Progenitor cell of endocrine pancreas (in vitro differentiated cells): ENCODE measurements at places on chromosomes 6 and 20. TPM values are rescaled to one million over a fixed set of nuclear protein-coding genes. Genes with fewer than 3 reads are reported as not detected.

- no peaks in the 10 kb centered on the region for H3K27me3 ChIP-seq
- H3K27ac ChIP-seq, result no peak overlapping the region
Observed at GRCh38 chr20:58342104-58342945, 32.8 kb downstream of the RAB22A start.

GRCh38 chr20:62980970-62981369 lies 25.8 kb downstream of the BHLHE23 start:
- H3K4me1 ChIP-seq, result peaks cover 2% of the 10 kb centered on the region
- peaks cover 41% of the 10 kb centered on the region for H3K27me3 ChIP-seq
- no peak overlapping the region for H3K27ac ChIP-seq
- no peak for DNase-seq
- H3K4me3 ChIP-seq, result no peak overlapping the region
- no peaks in the 10 kb centered on the region for H3K36me3 ChIP-seq

- no peaks in the 10 kb centered on the region for H3K36me3 ChIP-seq
- DNase-seq, result no peak
- no peaks in the 10 kb centered on the region for H3K4me1 ChIP-seq
Observed at GRCh38 chr6:152669895-152670294, 27.8 kb upstream of the MYCT1 start.

Gene PHIP
- 72.2 and 74.5 TPM in 2 replicates for total RNA-seq

DNA sequence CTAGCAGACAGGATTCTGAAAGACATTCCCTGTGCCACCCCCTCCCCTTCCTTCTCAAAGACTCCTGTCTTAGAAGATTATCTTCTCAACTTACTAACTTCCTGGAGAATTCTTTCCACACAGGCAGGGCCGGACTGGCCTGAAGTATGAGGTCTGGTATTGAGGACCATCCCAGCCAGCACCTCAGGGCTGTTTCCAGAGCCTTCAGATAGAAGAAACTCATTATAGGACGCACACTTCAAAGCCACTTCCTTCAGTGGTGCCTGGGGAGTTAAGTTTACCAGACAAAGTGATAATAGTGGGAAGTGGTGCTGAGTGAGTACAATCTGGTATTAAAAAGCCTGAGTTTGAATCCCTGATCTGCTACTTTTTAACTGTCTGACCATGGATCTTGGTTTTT lies 15.6 kb downstream of the KCNS1 start:
- H3K4me1 ChIP-seq, result no peaks in the 10 kb centered on the region
- H3K4me3 ChIP-seq, result no peak overlapping the region
- DNase-seq, result no peak
- H3K36me3 ChIP-seq, result peaks cover 26% of the 10 kb centered on the region
- H3K27me3 ChIP-seq, result no peaks in the 10 kb centered on the region
- H3K27ac ChIP-seq, result no peak overlapping the region

DNA sequence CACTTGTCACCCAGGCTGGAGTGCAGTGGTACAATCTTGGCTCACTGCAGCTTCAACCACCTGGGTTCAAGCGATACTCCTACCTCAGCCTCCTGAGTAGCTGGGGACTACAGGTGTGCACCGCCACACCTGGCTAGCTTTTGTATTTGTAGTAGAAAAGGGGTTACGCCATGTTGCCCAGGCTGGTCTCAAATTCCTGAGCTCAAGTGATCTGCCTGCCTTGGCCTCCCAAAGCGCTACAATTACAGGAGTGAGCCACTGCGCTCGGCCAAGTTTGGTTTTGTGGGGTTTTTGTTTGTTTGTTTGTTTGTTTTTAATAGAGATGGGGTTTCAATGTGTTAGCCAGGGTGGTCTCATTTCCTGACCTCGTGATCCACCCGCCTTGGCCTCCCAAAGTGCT lies 12.3 kb downstream of the LOC128125822 start:
- H3K4me1 ChIP-seq, result peaks cover 11% of the 10 kb centered on the region
- peaks cover 21% of the 10 kb centered on the region for H3K36me3 ChIP-seq
- no peak for DNase-seq
- no peaks in the 10 kb centered on the region for H3K27me3 ChIP-seq
- no peak overlapping the region for H3K27ac ChIP-seq

- H3K4me1 ChIP-seq, result peaks cover 5% of the 10 kb centered on the region
- no peak overlapping the region for H3K27ac ChIP-seq
- DNase-seq, result no peak
Observed at GRCh38 chr20:24495266-24495665, 25.8 kb downstream of the SYNDIG1 start.

GRCh38 chr6:51411496-51412125 lies 592.9 kb downstream of the TFAP2B start:
- H3K4me3 ChIP-seq, result no peak overlapping the region
- no peak for DNase-seq
- H3K4me1 ChIP-seq, result no peaks in the 10 kb centered on the region
- H3K27ac ChIP-seq, result no peak overlapping the region
- no peaks in the 10 kb centered on the region for H3K36me3 ChIP-seq

- H3K27me3 ChIP-seq, result no peaks in the 10 kb centered on the region
- no peaks in the 10 kb centered on the region for H3K4me1 ChIP-seq
- no peak overlapping the region for H3K27ac ChIP-seq
- no peak for DNase-seq
- no peak overlapping the region for H3K4me3 ChIP-seq
- no peaks in the 10 kb centered on the region for H3K36me3 ChIP-seq
Observed at GRCh38 chr6:63114610-63115211, 96.6 kb upstream of the FKBP1C start.

GRCh38 chr20:53692465-53693067 lies 98.9 kb upstream of the ZNF217 start:
- peak overlapping the region; percentile 88 for H3K27ac ChIP-seq
- peaks cover 2% of the 10 kb centered on the region for H3K4me1 ChIP-seq
- DNase-seq, result no peak
- H3K4me3 ChIP-seq, result no peak overlapping the region
- no peaks in the 10 kb centered on the region for H3K27me3 ChIP-seq

Gene FRS3
- 6.3 and 7.6 TPM in 2 replicates for total RNA-seq

Gene SIGLEC1
- total RNA-seq, result not detected in 2 replicates

Gene PLG
- 1.9 TPM in 2 replicates for total RNA-seq

Gene PI3
- not detected in 2 replicates for total RNA-seq

GRCh38 chr6:170292407-170293158 lies 1.7 kb upstream of the DLL1 start:
- no peak for DNase-seq
- H3K27ac ChIP-seq, result peak overlapping the region; percentile 97
- H3K27me3 ChIP-seq, result peaks cover 45% of the 10 kb centered on the region
- H3K36me3 ChIP-seq, result peaks cover 13% of the 10 kb centered on the region
- peak overlapping the region; percentile 85 for H3K4me3 ChIP-seq
- peaks cover 39% of the 10 kb centered on the region for H3K4me1 ChIP-seq

Gene BPI
- total RNA-seq, result not detected in 2 replicates

Gene ULBP1
- 0.60 and 0.64 TPM in 2 replicates for total RNA-seq
